ENCODE measurements at places on chromosomes 2 and 18.

GRCh38 chr2:41910126-41910525, 137.7 kb upstream of the PKDCC start:
- DNase-seq, result peak; percentile 13

- no peak for DNase-seq
These were observed 437.0 kb downstream of the PTPRM start for GRCh38 chr18:8003878-8004675.

DNA sequence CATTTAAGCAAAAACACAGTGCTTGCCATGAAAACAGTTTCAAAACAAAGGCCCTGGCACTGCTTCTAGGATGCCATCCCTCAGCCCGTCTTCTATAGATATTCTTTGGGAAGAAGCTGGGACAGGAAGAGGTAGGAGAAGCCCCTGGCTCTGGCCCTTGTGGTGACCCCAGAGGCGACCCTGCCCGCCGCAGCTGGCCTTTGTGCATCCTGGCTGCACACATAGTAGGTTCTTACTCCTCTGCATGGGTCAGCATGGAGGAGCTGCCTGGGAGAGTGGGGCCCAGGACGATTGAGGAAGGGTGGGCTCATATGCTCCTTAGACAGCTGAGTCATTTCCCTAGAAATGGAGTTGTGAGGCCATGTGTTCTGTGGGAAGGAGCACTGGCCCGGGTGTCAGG, 44.4 kb upstream of the OTOF start:
- DNase-seq, result no peak

DNA sequence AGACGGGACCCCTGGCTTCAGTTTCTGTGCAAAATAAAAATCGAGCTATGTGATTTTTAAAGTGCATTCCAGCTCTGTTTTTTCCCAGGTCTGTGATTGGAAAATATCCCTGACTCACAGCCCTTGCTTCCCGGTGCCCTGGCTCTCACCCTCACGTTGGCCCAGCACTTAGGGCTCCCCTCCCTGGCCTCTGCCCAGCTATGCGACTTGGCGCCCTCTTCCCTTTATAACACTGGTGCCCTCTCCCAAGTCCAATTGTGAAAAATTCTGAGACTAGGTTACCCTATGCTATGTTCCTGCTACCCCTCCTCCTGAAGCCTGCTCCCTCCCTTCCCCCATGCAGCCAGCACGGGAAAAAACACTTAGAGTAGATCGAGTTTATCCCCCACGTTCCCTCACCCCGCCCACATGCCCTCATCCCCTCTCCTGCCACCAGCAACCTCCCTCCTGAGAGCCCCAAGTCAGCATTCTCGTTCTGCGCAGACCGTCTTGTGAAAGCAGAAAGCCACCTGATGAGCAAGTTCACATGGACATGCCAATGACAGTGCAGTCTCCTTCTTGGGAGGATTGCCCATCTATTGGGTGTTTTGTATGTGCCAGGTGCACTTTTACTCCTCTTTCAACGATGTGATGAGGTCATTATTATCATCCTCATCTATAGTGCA, 228.8 kb downstream of the VAPA start:
- peak; percentile 74 for DNase-seq

DNA sequence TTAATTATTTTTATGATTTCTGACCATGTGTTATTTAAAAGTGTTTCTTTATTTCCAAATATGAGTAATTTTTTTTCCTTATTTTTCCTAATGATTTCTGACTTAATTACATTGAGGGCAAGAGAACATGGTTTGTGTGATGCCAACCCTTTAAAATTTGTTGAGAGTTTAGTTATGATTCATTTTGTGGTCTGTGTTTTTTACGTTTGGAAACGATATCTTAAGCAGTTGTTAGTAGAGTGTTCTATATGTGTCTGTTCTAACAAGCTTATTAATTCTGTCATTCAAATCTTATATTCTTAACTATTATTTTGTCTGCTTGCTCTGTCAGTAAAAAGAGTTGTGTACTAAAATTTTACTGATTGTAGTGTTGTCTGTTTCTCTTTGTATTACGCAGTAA, 15.0 kb downstream of the NAB1 start:
- no peak for DNase-seq

- DNase-seq, result no peak
These were observed 4.3 kb downstream of the REL start for GRCh38 chr2:60885683-60886082.

- DNase-seq, result peak; percentile 55
These were observed 2.0 kb downstream of the BCL11A start for GRCh38 chr2:60551240-60552077.

GRCh38 chr18:6590326-6590725, 139.2 kb upstream of the ARHGAP28 start:
- DNase-seq, result no peak

DNA sequence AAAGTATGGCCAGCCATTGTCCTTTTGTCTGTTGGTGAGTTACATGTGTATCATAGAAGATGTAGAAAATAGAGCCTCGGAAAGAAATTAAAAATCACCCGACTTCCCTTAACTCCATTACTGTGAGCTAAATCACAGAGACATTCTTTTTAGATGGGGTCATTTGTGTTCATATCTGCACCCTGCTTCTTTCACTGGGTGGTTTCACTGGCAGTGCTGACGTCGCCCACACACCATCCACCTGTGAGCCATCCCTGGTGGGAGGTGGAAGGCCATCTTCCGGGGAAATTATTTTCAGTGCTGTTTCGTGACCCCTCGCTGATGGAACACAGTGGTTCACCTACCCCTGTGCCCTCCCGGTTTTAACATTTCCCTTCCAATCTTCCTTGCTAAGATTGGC, 21.2 kb downstream of the SH3BP4 start:
- no peak for DNase-seq

DNA sequence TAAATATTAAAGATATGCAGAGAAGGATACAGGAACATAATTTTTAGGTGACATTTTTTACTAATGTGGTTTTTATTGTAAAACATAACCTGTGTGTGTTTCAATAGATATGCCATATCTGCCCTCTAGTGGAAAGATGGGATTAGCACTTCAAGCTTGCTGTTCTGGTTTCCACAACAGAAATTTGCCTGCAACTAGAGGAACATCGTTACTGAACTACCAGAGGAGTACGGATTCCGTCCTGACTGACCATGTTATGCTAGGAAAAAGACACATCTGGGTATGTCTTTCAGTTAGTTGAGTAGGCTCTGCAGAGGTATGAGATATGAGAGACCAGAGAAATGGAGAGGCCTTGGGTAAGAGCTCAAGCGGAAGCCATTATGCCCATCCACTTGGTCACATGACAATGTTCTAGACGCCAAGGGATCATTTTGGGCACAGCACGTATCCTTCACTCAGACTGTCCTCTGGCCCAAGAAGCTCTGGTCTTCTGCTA, 104.9 kb downstream of the MBD2 start:
- DNase-seq, result peak; percentile 27

GRCh38 chr2:64466478-64467085, 12.6 kb downstream of the LGALSL start:
- no peak for DNase-seq

GRCh38 chr18:78596794-78597345, 382.7 kb upstream of the SALL3 start:
- DNase-seq, result no peak

- DNase-seq, result no peak
These were observed 45.3 kb downstream of the PSMD14 start for GRCh38 chr2:161353543-161353942.

- DNase-seq, result no peak
These were observed at the start of gene IHH for GRCh38 chr2:219060821-219061791. Gene IHH, minus strand, starts transcription at chr2:219060921. Its CDS starts 454 bp downstream, at chr2:219060467.

DNA sequence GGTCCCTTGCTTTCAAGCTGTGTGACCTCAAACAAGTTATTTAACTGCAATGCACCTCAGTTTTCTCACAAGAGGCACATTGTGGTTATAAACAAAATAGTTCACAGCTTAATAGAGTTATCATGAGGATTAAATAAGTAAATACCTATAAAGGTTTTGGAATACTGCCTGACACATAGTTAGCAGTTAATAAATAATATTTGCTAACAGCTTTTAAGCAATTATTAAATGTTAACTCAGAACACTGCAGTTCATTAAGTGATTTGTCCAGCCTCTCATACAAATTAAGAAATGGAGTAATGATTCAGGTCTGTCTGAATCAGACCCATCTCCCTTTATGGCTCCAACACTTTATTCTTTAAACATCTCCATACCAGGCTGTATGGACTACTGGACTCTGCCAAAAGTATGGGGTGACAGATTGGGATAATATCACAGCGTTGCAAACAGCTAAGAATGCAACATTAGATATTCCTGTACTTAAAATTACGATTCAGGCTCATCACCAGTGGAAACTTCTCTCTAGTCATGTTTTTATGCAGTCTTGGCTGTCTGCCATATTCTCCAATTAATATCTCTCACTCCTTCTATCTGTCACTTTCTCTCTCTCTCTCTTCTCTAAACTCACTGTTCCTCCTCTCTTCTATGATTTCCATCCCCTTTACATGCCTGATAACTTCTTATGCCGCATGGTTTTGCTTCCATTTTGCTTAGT, 370.6 kb upstream of the UBE2E3 start:
- no peak for DNase-seq

DNA sequence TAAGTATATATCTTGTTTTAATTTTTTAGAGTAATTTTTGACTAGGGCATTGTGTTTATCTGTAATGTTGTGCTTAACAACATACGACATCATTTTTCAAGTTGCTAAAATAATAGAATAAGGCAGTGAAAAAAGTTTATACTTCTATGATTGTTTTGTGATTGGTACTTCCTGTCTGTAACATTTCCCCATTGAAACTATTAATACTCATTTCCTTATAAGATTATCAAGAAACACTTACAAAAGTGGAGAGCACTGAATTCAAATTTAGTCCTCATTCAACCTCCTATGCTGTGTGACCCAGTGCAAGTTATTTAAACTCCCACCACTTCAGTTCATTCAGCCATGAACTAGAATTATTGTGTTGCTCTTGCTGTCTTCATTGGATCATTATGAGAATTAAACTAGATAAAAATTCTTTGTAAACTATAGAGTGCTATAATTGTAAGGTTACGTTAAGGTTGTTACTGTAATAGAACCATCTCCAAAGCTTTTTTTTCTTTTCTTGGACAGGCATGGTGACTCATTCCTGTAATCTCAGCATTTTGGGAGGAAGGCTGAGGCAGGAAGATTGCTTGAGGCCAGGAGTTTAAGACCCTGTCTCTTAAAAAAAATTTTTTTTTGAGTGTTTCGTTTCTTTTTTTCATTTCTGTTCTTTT, 2.8 kb downstream of the ETAA1 start:
- DNase-seq, result no peak

DNA sequence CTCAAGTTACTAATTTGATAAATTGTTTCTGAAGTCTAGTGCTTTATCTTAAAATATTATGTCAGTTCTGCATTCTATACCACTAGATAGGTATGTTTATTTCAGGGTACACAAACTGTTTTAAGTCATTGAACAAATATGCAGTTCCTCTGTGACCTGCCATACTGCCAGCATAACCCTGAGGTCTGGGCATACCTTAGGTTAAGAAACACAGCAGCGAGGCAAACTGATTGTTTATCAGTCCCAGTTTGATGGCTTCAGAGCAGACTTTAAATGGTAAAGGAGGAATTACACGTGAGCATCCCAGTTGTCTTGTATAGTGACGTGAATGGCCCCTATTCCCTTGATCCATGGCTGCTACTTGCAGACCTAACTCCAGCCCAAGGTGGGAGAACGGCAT, 186.4 kb upstream of the LRRTM1 start:
- no peak for DNase-seq

GRCh38 chr2:239937866-239938640, 87.1 kb downstream of the NDUFA10 start:
- no peak for DNase-seq

DNA sequence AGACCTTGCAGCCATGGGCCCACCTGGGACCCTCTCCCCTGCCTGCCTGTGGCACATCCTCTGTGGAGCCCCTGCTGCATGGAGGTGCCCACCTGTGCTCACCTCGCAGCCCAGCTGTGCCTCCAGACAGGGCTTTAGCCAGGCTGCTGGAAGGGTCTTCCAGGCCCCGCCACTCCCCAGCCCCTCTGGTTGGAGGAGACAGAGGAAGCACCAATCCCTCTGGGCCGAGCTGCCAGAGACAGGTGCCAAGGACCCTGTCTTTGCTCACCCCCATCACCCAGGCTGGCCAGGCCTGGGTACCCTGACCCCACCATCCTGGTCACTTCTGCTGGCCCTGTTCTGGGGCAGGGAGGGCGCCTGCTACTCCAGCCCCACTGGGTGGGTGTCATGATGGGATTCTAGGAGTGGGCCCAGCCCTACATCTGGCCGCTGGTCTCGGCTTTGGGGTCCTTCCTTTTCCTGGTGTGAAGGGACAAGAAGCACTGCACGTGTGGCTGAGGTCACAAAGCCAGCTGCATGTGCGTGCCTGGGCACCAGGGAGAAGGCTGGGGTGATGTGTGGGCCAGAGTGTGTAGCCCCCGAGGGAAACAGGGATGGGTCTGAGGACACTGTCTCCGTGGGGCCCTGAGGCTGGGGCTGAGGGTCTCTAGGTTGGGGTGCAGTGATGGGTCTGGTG, 9.3 kb upstream of the NEU4 start:
- DNase-seq, result no peak

DNA sequence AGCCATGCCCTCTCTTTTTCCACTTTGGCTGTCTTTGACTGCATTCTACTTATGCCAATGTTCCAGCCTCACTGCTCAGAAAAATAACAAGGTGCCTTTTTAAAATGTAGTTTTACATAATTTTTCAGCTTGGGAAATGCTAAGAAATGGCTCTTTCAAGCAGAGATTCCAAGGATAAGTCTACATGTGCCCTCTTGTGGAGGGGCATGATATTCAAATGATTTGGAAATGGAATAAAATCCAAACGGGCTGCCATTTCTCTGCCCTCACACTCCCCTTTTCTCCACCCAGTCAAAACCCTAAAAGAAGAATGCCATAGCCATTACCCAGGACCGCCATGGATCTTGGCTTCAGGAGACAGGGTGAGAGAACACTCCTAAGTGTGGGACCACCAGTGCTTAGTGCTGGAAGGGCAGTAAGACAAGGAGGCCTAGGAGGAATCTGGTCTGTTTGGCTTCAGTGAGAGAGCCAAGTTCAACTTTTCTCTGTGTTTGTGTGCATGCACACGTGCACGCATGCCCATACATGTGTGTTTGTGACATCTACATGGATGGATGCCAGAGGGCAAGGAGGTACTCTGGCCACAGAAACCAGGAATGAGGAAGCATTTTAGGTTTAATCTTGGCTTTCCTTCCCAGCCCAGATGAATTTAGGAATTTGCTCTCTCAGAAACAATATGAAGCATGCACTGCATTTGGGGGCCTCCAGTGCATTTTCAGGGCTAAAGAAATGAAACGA, 174.0 kb upstream of the SLC14A2 start:
- DNase-seq, result no peak

DNA sequence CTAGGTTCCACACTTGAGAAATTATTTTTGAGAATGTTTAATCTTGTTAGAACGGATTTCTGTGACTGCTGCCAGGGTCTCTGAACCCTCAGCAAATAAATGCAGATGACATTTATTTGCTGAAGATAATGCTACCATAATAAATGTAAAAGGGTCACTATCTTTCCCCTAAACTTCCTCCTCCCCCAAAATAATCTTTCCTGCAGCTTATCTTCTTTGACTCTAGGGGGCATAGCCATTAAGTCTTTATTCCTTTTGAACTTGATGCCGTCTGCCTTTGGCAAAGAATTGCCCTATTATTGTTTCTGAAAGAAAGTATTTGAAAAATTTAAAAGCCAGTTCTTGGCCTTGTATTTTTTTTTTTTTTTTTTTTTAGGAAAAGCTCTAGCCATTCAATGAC, 63.6 kb upstream of the ACSL3 start:
- peak; percentile 24 for DNase-seq

- peak; percentile 74 for DNase-seq
These were observed 97.6 kb upstream of the SLC39A10 start for GRCh38 chr2:195559431-195559914.
